ENCODE measurements at places on chromosomes 16 and 17.

DNA sequence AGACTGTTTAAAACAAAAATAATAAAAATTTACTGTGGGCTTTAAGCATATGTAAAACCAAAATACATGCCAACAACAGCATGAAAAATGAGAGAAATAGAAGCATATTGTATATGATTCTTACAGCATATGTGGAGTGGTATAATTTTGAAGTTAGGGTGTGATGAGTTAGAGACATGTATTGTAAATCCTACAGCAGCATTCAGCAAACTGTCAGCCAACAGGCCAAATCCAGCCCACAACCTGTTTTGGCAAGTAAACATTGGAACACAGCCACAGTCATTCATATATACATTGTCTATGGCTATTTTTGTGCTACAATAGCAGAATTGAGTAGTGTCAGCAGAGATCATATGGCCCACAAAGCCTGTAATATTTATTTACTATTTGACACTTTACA, 42.3 kb downstream of the ZNF18 start:
- no peak for DNase-seq

DNA sequence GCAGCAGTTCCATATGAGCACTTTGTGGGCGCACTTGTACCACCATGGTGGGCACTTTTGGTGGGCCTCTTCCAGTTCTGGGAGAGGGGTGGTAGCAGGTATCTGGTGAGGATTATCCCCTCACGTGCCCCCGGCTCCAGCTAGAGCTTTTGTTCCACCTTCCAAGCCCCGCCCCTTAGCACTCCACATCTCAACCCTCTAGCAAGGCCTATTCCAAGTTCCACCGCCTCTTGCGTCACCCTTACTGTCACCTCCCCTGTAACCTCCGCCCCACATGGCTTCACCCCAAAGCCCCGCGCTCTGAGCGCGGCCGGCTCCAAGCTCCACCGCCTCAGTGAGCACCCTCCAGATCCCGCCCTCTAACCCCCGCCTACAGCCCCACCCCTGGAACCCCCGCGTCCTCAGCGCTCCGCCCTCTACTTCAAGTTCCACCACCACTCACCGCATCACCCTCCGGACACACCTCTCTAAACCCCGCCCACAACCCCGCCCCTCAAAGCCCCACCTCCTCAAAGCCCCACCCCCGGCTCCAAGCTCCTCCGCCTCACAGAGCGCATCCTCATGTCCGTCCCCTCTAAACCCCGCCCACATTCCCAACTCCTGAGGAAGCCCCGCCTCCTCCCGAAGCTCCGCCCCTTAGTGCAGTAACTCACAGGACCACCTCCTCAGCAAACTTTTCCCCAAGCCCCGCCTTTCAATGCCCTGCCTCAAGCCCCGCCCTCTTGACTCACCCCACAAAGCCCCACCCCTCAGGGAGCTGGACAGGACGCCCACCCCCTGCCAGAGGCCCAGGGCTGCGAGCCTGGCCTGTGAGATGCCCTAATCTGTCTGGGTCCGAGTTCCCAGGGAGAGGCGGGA, 11.1 kb downstream of the SCN4A start:
- no peak for DNase-seq

DNA sequence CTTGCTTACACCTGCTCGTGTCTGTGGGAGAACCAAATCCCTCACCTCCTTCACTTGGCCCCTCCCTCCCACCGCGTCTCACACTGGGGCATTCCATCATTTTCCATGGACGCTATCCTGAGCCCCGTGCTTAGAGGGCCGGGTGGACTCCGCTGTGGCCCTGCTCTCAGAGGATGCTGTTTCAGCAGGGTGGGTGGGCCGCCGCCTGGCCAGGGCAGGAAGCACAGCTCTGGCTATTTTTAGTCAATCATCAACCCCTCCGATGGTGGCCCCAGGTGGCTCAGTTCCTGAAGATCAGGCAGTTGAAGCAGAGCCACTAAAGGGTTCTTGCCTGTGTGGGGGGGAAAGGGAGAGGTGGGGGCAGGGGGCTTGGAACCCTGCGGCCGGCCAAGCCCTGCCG, 230.3 kb downstream of the ENGASE start:
- DNase-seq, result no peak

DNA sequence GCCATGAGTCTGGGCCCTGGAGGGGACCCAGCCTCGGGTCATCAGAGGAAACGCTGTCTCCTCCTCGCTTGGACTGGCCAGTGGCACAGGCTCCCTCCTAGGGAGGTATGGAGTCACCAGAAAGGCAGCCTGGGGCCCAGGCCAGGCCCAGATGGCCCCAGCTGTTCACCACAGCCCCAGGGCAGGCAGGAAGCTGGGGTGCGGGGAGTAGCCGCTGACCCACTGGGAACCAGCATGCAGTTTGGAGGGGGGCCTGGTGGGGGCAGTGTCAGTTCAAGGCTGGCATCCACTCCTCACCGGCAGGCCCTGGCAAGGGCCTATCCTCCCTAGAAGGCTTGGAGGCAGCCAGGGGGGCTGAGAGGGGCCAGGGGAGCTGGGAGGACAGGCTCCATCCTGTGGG, 48.8 kb downstream of the SDK2 start:
- no peak for DNase-seq

GRCh38 chr17:72603420-72604242, 482.8 kb downstream of the SOX9 start:
- DNase-seq, result no peak

- no peak for DNase-seq
Observed at GRCh38 chr16:15701975-15702970, 52.2 kb downstream of the NDE1 start.

GRCh38 chr17:60926466-60927183, 249.0 kb downstream of the BCAS3 start:
- no peak for DNase-seq

- no peak for DNase-seq
Observed at GRCh38 chr17:15512071-15512709, 44.8 kb upstream of the CDRT4 start.

DNA sequence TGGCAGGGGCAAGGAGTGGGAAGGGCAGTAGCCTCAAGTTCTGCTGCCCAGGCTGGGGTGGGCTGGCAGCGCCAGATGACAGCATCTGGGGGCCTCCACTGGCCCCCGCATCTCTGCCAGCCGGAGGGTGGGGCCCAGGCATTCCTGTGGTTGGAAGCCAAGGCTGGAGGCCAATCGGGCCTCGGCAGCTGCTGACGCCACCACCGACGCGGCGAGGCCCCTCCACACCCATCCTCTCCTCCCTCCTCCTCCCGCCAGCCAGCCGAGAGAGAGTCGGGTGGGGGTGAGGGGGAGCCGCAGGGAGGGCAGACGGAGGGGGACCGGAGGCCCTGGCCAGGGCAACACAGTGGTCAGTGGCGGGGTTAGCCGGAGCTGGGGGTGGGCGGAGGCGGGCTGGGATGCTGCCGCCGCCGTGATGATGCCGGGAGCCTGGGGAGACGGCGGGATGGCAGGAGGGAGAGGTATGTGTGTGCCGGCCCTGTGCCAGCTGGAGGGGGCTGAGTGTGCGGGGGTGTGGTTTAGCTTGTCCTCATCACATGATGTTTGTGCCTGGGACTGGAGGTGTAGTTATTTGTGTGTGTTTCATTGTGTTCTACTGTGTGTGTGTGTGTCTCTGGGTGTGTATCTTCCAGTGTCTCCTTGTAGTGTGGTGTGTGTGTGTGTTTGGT, 36.6 kb downstream of the ARHGAP23 start:
- no peak for DNase-seq

GRCh38 chr17:67436233-67436632, 59.2 kb downstream of the PITPNC1 start:
- DNase-seq, result no peak

DNA sequence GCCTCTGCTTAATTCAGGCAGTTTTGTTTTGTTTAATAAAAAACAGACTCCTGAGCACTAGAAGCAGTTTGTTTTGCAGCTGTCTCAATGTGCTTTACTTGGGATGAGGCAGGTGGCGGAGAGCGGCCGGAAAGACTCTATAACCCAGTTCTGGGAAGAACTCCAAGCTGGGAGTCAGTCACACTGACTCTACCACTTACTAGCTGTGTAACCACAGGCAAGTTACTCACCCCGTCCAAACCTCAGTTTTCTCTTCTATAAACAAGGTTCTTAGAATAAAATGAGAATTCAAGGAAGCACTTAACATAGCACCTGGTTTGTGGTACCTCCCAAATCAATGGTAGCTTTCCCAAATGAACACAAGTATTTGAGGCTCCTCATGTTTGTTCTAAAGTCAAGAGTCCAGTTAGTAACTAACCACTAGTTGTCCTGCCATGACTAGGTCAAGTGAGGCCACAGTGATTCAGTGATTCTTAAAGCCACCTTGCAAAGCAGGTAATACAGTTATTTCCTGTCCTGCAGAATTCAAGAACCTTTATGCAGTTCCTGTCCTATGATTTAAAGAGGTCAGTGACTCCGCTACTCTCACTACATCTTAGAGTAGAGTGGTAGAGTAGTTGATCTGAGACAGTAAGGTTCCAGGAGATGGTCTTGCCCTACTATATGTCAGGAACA, 2.7 kb downstream of the TXNDC17 start:
- no peak for DNase-seq

- no peak for DNase-seq
Observed at GRCh38 chr16:60230666-60231065, 1496.5 kb upstream of the GOT2 start.

- no peak for DNase-seq
Observed at GRCh38 chr16:53156516-53156915, 101.7 kb downstream of the CHD9 start.

- DNase-seq, result no peak
Observed at GRCh38 chr16:4370570-4371356, 885 bp upstream of the VASN start.

GRCh38 chr16:23356941-23357340, 54.8 kb downstream of the SCNN1B start:
- DNase-seq, result no peak
